ENCODE measurements at places on chromosomes 1 and 21.
A peak's percentile ranks its signal among the peaks of the same experiment; 100 is the strongest.

DNA sequence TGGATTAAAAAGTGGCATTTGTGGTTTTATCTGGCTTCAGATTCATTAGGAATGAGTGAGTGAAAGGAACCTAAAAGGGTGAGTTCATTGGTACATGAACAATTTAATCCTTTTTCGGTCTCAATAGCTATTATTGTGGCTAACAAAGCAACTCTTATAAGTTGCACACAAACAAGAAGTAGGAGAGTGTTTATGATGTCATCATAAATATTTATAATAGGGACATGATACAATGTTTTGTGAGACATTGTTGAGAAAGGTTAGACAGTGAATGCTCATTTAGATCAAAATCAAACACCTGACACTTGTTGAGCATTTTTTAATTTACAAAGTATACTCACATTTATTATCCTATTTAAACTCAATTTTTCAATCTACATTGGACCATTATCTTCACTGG is 363.4 kb downstream of the PDE4B start:
- DNase-seq, result no peak

DNA sequence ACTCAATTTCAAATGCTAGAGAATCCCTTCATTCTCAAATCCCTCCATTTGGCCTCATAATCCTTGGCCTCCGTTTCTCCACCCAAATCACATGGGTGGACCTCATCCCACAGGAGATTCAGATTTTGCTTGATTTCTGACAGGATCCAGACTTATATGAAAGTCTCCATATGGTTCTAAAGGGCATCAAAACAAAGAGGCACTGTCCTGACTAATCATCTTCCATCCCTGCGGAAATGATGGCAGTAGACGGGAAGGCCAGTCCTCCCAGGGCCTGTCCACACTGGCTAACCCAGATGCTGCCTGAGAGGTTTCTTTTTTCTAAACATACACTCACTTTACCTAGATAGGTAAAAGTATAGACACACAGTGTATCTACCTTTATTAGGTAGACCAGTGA is 18.8 kb downstream of the ORC1 start:
- DNase-seq, result no peak

DNA sequence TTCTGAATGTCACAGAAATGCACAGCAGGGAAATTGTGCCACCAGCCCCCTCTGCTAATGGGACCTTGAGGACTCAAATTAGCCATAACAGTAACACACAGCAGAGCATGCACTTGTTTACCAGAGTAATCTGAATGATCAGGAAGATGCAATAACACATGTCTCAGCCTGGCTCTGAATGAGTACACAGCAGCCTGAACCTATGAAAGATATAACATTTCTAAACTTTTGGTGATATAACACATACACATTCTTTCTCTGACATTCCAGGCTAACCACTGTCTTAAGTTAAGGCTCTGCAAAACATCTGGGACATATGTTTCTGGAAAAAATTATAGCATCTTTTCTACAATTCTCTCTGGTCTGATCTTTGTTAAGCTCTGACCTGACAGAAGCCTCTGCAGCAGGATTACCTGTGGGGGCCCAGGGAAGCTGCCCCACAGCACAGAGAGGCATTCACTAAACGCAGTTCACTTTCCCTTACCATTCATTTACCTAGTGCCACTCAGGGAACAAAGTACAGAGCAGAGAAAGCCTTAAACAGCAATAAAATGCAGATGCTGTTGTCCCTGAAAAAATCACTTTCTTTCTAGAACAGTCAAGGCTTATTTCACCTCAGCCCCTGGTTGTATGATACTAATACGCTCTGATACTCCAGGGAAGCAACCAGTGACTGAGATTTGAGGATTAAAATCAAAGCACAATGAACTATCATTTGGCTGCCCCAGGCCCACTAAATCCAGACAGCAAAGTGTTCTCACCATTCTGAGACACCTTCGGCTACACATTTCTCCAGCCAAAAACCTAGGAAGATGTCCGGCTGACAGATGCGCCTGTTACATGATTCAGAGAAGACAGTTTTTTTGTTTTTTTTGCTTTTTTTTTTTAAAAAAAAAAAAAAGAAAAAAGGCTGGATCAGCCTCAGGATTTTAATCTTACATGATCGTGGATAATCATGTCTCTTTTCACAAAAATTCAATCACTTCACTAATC is 54.0 kb upstream of the CNN3 start:
- DNase-seq, result no peak

DNA sequence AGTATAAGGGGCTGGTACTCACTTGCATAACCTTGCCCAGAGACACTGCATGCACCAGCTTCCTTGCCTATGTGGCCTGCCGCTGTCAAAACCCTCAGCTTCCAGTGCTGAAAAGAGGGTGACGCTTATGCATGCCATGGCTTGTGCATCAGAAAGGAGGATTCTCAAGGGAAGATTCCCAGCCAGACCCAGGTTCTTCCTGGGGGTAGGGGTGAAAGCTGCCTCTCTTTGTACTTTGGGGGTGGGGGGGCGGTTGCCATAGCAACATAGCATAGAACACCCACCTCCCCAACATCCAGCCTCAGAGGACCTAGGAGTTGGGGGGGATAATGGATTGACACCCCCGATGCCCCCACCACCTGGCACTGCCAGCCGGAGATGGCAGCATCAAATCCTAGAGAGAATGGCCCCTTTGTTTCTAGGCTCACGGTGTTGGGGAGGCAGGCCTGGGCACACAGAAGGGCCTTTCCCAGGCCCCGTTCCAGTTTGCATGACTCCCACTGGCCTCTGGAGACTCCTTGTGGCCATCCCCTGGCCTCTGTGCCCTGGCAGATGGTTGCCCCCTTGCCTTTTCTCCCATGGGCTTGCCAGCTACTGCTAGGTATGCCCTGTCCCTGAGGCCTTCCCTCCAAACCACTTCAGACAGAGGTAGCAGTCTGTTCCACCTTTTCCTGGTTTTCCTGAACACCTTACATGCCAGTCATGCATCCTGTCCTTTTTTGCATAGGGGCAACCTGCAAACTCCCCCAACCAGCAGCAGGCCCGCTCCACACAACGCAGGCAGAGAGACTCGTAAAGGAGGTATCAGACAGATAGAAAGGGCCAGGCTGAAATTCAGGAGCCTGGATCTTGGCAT is 44.6 kb downstream of the RHBG start:
- DNase-seq, result no peak

DNA sequence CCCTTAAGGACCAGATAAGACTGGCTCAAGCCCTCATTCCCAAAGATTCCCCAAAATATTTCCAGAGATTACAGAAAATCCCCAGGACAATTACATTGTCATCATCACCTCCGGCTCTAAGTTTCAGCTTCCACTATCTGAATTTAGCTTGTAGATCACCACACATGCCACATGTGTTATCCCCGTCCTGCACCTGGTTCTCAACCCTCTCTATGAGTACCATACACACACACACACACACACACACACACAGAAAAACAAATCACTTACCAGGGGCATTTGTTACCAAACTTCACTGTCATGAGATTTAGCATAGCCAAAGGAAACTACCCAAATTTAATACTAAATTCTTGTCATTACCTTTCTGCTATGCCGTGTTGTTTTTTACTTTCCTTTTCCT is 15.4 kb upstream of the TSPAN1 start:
- DNase-seq, result no peak

DNA sequence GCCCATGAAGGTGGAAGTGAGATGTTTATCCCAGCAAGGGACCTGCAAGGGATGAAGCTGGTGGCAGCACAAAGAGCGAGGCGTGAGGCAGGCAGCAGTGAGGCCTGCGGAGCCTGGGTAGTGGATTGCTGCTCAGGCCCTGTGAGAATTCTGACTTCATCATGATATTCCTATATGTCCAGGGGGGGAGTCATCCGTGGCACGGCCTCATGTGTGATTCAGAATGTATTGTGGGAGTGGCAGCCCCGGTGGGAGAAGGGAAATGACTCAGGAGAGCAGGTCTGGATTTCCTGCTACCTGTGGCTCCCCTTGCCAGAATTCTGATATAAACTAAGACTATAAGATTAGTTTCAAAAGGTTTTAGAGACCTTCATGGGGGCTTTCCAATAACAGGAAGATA is 240.9 kb downstream of the CAMTA1 start:
- DNase-seq, result peak; percentile 24

DNA sequence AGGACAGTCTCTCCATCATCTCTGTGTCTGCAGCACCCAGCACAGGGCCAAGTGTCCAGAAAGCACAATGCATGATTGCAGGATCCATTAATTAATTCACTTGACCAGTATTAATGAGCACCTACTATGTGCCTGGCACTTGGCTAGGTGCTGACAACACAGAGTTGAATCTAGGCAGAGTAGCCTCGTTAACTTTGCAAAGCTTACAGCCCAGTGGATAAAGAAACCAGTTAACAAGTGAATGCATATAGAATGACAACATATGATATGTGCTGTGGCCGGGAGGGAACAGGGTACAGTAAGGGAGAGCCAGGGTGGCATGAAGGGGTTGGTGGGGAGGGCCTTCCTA is 10.9 kb downstream of the SLC1A7 start:
- DNase-seq, result no peak

DNA sequence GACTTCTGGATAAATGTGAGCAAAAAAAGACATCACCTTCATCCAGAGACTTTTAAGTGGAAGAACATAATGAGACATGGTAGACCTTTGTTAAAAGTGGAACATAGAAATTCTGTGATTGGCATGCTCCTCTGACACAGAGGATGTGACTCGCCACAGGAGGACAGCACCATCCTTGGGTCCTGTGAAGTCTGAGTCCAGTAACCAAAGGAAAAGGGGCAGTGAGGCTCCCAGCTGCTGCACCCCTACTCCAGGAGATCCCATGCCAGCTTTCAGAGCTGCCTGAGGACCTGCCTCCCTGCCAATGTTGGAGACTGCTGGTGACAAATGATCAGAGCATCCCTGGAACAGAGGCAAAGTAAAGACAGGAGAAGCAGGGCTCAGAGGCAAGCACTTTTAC is 136.2 kb downstream of the BRINP2 start:
- DNase-seq, result no peak

DNA sequence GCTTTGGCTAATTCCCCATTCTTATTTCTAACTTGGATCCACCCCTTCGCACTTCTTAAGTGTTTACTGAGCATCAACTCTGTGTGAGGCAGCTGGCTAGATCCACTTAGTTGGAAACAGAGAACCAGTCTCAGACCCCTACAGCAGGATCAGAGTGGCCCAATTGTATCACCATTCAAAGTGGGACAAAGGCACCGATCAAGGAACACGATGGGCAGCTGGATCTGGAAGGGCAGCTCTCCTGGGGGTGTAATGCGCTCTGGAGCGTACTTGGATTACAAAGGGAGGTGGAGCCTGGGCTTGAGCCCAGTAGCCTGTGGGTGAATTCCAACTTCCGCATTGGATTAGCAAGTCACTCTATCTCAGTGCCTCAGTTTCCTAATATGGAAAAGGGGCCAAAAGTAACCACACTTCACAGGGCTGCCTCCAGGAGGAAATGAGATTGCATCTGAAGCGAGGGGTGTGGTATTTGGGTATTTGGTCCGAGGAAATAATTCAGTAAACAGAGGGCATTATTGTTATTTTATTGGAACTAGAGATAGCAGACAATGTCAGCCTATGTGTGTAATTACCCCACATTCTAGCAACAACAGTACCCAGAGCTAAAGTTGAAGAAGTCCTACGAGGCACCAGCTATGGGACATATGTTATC is 11.9 kb downstream of the ECE1 start:
- DNase-seq, result no peak

DNA sequence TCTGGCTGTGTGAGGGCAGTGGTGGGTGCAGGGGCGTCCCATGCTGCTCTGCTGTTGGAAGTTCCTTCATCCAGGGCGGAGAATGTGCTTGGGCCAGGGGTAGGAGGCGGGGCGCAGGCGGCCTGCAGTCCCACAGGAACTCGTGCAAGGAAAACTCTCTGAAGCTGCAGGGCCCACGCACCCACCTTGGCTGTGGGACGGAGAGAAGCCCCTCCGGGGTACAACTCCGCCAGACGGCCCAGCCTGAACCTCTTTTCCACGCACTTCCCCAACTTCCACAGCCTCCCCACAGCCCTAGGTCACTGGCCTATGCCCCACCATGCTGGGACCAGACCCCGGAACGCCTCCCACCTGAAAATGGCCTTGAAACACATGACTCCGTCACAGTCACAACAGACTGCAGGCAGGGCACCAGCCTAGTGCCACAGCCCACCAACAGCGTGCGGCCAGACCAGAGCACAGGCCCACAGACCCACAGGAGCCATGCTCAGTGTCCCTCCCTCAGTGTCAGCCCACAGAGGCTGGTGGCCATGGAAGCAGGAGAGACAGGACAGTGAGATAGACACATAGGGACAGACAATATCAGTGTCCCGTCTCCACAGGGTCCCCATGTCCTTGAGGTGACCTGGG is 47.8 kb downstream of the WNT9A start:
- peak; percentile 53 for DNase-seq

DNA sequence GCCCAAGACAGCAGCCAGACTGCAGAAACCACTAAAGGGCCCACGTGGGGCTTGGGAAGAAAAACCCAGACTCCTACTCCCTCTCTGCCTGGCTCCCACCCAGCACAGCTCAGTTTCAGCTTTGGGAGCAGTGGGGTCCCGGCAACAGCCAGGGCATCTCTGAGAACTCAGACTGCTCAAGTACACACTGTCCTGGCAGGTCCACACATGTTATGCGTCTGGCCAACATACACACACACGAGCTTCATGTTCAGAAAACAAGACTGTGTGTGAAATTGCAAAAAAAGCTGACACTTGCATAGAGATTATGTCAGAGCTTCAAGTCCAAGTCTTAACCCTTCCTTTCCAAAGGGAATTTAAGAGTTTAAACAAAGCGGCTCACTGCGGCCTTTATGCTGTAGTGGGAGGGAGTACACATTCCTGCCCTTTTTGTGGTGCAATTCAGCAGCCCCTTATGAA is 136.6 kb upstream of the CD34 start:
- DNase-seq, result peak; percentile 87

DNA sequence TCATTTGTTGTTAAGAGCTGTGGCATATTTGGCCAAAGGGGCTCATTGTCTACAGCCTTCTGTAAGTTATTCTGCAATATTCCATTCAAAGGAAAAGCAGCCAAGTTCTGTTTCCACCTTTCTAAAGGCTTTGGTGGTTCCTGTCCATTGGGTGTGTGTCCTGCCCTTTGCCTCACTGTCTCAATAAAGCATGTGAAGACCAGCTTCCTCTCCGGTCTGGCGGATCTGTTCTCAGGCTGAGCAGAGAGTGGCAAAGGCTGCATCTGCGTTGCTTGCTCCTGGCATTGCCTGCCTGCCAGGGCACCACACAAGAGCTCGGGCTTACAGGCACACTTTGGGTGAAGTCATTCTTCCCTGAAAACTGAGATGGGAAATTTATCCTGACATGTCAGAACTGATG is 34.9 kb downstream of the ST6GALNAC3 start:
- DNase-seq, result no peak

GRCh38 chr1:8408151-8408839 is 90.4 kb downstream of the SLC45A1 start:
- no peak for DNase-seq

GRCh38 chr1:4178501-4179113 is 278.5 kb upstream of the C1orf174 start:
- DNase-seq, result no peak

- no peak for DNase-seq
These were observed 178.8 kb downstream of the ETS2 start for GRCh38 chr21:38984568-38984967.

DNA sequence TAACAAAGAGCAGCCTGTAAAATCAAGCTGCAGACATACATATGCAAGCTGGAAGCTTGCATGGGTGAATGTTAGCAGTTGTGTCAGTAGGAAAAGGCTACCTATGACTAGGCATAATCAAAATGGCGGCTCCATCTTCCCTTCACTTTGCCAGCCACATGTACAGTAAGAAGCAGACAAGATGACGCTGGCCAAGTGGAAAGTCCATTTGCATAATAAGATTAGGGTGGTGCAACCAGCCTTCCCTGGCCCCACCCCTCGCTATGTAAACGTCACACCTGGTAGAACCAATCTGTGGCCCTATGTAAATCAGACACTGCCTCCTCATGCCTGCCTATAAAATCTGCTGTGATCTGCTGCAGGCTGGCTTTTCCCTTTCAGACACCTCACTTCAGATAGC is 171.9 kb upstream of the USP25 start:
- no peak for DNase-seq
